Activated CD8-positive, alpha-beta T cell treated with anti-CD3 and anti-CD28 coated beads, Interleukin-2, amount 10 ng/mL, durations not matched to agents 7 days and 5 days (primary cell): ENCODE measurements at places on chromosomes 1 and 21.

GRCh38 chr1:225942574-225942973 is 1.6 kb upstream of the LEFTY2 start:
- no peak for DNase-seq

GRCh38 chr1:199290186-199290585 is 651.3 kb downstream of the PTPRC start:
- DNase-seq, result no peak

GRCh38 chr1:112247961-112248360 is 148.1 kb upstream of the CTTNBP2NL start:
- no peak for DNase-seq

DNA sequence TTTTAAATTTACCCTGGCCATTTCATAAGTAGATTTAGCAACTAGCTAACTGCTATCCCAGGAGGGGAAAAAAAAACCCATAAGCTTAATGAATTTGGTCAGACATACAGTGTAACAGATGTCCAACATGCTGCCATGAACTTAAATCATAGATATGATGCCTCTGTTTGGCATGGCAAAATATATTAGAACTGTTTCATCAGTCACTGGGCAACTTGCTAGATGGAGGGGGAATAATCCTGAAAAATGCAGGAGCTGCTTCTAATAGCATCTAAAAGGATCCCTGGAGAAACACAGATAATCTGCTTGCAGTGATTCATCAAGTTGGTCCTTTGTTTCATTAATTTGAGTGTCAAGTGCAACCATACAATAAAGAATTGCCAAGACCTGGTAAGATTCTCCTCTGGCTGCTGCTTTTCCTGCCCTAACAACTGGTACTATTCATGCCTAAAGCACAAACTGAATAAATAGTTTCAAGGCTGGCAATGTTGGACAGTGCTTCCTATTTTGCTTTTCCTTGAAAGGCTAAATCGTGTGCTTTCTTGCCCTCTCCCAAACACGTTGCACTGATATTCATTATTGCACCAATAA is 1.5 kb upstream of the ST6GALNAC5 start:
- no peak for DNase-seq

DNA sequence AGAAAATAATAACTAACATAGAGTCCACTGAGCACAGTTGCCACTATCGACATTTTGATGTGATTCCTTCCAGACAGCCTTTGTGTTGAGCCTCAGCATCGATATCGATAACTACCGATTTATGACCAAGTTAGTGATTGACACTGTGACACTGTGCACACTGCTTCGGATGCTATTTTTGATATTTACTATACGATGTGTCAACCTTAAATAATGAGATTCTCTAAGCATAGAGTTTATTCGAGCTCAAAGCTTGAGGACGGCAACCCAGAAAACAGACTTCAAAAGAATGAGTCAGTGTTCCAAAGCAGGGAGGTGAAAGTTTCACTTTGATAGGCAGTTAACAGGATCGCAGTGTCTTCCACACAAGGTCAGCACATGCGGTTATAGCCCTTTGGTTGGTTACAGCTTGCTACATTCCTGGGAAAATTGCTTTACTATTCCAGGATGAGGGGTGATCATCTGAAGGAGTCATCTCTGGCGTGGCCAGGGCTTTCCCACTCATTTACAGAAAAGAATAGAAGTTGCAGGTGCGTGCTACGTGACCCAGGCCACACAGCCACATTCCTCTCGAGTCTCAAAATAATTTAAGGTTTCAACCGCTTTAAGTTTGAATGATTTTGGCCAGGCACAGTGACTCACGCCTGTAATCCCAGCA is 53.6 kb upstream of the EFHD2 start:
- DNase-seq, result no peak
